ENCODE measurements at places on chromosomes 3 and 15.

- DNase-seq: no peak
Observed at GRCh38 chr3:126419886-126420786, 25.4 kb downstream of the CFAP100 start.

GRCh38 chr3:12840591-12841148, 695 bp downstream of the RPL32 start:
- no peak for DNase-seq

DNA sequence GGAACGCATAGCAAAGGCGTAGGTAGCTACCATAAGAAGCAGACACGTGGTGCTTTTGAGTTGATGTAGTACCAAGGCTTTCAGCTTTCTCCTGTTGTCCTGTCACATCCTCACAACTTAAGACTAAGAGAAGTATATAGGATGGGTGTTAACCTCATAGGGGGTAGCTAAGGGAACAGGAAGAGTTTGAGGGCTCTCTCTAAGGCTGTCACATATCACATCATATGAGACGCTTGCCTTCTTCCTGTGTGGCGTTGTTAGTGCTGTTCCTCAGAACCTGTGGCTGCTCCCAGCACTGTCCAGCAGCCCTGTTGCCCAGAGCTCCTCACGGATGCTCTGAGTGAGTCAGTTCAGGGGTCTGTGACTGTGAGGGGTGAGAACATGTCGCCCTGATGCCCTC, 14.7 kb downstream of the DHX30 start:
- no peak for DNase-seq

GRCh38 chr15:66740802-66741201, 38.8 kb downstream of the SMAD6 start:
- DNase-seq: no peak

GRCh38 chr3:63128380-63128779, 149.7 kb upstream of the SYNPR start:
- no peak for DNase-seq

GRCh38 chr3:185656321-185656840, 70.3 kb downstream of the SENP2 start:
- peak; percentile 97 for DNase-seq

GRCh38 chr3:170815340-170815739, 54.7 kb downstream of the RPL22L1 start:
- no peak for DNase-seq

- DNase-seq: peak; percentile 52
Observed at GRCh38 chr15:95018888-95019545, 787.7 kb downstream of the MCTP2 start.

- DNase-seq: no peak
Observed at GRCh38 chr15:95869920-95870319, 460.6 kb upstream of the NR2F2 start.

DNA sequence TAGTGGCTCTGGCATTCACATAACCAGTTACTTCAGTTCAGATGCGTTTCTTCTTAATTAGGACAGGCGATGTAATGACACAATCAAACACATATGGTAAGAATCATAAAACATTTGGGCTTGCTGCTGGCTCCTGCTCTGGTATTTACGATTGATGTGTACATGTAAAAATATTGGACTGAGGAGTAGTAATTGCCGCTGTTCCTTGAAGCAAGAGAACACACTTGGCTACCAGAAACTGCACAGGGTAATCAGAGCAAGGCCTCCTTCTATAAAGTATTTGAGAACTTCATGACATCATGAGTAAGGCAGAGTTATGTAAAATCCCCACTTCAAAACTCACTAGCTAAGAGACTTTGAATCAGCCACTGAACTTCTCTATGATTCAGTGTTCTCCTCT, 158.1 kb downstream of the SSR3 start:
- no peak for DNase-seq

- DNase-seq: no peak
Observed at GRCh38 chr15:69576948-69577351, 124.3 kb downstream of the RPLP1 start.

GRCh38 chr3:98587654-98588053, 5.8 kb downstream of the CPOX start:
- no peak for DNase-seq

GRCh38 chr15:97082830-97083229, 752.3 kb downstream of the NR2F2 start:
- no peak for DNase-seq

- DNase-seq: no peak
Observed at GRCh38 chr15:60721257-60721626, 242.3 kb upstream of the ICE2 start.

DNA sequence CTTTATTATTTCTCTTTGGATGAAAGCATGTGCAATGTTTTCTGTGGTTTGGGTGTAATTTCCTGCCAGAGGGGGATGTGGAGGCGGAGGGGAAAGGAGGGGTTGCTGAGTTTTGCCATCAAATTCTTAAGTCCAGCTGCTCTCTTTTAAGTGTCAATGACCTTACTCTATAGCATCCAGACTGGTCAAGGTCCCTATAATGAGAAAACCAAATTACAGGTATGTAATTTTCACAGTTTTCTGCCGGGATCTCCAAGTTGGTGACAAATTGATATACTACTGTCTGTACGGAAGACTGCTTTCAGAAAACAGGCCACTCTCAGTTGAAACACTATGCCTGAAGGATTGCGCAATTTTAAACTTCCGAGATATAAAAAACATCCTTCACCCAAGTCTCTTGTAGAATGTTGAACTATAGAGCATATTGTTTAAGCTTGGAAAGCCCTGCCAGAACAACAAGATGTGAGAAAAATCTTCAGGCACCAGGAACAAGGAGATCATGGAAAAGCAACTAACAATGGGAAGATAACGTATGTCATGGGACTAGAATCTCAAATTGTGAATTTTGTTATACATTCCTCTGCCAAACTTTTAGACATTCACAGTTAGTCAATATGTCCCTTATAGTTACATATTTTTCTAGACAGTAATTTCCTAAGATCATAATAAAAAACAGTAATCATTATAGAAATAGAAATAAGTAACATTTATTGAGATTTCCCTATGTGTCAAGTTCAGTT, 300.7 kb upstream of the SATB1 start:
- DNase-seq: no peak

DNA sequence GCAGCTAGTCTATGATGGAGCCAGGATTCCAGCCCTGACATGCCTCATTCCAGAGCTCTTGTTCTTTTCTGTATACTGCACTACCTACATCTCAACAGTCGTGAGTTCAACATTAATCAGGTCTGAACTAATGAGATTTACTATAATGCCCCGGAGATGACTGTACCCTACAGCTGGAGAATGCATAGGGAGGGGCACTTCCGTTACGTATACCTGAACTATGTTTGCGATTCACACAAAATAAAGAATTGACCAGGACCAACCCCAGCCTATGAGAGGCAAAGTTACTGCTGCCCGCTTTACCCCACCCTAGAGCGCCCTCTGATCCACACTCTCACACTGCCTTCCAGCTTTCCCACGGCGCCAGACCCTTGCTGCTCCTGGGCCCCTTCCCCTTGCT, 97.0 kb downstream of the IGF2BP2 start:
- DNase-seq: no peak

DNA sequence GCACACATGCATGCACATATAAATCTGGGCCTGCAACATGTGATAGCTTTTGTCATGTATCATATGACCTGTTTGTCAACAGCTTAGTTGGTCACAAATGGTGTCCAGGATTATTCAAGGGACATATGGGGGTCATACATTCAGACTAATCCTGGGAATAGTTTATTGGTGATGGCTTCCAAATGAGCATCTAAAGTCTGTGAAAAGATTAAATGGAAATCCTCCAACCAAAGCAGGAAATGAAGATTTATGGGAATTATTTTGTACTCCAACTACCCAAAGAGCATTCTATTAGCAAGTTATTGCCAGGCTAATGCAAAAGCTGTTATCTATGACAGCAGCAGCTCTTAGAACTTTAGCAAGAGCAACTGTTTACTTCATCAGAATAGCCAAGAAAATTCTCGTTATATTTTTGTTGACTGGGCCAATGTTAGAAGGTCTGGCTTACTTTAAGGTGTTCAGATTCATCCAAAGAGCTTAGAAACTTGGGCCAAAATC, 7.1 kb downstream of the FSTL1 start:
- DNase-seq: no peak

DNA sequence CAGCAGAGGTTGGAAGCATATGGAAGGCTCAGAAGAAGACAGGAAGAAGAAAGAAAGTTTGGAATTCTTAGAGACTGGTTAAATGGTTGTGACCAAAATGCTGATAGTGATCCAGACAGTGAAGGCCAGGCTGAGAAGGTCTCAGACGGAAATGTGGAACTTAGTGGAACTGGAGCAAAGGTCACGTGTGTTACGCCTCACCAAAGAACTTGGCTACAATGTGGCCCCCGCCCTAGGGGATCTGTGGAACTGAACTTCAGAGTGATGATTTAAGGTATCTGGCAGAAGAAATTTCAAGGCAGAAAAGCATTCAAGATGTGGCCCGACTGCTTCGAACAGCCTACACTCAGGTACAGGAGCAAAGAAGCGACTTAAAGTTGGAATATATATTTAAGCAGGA, 83.1 kb downstream of the MYO5A start:
- DNase-seq: no peak

GRCh38 chr3:124007186-124007585, 15.3 kb upstream of the ROPN1 start:
- no peak for DNase-seq

DNA sequence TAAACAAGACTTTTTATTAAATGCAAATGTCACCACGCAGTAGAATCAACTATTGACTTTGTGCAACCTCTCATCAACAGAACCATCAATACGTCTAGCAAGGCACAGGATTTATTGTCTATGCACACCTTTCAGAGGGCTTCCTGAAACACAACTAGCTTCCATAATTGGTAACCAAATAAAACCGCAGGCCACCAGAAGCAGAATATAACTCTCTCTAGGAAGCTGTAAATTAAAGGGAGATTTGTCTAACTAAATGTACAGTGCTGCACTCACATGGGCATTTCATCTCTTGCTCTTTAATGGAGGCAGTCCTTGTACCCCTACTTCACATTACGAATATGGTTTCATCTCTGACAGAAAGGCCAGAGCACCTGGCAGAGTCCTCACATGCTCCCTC, 93.0 kb downstream of the FHIT start:
- no peak for DNase-seq

DNA sequence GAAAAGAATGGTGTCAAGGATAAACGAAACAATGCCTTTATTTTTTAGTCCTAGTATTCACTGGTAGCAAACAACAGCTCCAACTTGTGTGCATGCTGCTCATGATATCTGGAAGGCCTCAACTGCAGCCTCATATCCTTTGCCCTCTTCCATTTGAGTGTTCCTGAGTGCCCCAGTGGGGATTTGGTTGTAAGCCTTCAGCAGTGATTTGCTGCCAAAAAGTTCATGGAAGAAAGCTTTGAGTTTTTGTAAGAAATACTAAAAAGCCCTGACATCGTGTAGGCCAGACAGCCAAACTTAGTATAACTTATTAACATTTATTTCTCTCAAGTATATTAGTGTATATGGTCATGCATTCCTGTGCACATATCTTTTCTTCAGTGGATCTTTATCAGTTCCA, 30.0 kb downstream of the MFSD1 start:
- DNase-seq: no peak

DNA sequence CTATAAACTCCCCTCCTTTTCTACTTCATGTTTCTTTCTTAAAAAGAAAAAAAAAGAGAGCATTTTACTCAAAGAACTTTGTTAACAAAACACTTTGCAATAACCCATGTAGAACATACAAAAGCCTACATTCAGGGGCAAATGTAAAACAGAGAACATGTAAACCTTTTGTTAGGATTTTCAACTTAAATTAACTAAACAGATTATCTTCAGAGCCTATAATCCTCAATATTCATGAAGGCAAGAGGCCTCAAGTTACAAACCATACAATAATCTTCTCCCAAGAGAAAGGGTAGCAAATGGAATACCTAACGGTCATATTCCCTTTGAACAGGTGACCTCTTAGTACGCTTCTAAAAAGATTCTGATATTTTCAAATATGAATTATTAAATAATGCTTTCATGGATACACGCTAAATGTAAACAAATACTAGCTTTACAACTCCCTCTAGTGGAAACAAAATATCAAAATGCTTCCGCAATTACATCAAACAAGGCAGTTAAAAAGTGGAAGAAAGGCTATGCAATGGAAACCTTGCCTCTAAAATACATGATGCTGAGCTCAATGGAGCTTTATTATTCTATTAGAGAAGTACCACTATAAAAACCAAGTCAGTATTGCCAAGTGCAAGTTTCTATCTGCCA, 9.9 kb downstream of the CEP152 start:
- no peak for DNase-seq

DNA sequence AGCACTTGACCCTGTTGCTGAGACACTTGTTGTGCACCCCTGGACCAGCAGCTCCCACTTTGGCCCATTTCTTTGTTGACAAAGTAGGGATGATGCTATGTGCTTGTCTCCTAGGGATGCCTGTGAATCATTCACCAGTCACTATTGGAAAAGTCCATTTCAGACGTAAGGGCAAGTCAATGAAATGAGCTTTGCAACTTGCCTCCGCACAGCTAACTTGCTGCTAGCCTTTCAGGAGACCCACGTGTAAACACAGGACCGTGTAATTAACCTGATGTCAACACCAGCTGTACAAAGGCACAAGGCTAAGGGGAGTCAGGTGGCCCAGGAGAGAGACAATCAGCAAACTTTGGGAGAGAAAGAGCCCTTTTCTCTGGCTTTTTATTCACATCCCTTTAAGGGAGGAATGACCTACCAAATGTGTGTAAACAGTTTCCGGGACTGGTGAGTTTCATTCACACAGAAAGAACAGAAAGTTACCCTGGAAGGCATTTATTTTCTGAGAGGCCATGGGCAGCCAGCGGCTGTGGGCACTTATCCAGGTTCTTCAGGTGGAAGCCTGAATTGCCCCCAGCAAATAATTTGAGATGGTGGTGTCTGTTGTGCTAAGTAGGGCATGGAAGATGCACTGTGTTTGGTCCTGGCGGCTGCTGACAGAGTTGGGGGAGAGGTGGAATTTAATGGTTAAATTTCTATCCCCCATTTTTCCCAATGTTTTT, 54.0 kb downstream of the TIPARP start:
- no peak for DNase-seq

DNA sequence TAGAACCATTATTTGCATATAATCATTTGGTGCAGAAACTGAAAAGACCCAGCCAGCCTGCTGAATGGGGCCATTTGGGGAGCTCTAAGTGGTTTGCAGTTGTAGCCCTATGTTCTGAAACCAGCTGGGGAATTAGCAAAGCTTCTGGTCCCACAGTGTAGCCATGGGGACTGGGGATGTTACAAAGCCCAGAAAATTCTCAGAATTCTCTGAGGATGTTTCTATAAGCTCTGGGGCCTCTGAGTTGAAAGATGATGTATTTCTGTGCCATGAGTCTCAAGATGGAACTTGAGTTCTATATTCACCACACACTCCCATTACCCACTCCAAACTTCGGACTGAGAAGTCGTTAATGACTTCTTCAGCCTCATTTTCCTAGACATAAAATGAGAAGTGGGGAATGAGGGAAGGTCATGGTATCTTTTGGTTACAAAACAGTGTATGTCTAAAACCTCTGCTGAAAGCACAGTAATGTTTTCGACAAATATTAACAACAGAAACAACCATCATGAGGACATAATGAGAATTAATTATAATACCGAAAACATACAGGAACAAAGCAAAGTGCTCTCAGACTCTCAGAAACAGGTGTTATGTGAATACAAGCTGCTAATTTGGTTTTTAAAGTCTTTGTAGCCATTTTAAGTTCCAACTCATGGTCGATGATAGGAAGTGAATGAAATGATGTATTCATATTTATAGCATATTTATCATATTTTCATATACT, 89.4 kb downstream of the RFTN1 start:
- no peak for DNase-seq

GRCh38 chr3:64114651-64115050, 91.4 kb upstream of the PSMD6 start:
- no peak for DNase-seq
